ENCODE measurements at places on chromosomes 5 and 9. TPM values are rescaled to one million over a fixed set of nuclear protein-coding genes. Genes with fewer than 3 reads are reported as not detected.

DNA sequence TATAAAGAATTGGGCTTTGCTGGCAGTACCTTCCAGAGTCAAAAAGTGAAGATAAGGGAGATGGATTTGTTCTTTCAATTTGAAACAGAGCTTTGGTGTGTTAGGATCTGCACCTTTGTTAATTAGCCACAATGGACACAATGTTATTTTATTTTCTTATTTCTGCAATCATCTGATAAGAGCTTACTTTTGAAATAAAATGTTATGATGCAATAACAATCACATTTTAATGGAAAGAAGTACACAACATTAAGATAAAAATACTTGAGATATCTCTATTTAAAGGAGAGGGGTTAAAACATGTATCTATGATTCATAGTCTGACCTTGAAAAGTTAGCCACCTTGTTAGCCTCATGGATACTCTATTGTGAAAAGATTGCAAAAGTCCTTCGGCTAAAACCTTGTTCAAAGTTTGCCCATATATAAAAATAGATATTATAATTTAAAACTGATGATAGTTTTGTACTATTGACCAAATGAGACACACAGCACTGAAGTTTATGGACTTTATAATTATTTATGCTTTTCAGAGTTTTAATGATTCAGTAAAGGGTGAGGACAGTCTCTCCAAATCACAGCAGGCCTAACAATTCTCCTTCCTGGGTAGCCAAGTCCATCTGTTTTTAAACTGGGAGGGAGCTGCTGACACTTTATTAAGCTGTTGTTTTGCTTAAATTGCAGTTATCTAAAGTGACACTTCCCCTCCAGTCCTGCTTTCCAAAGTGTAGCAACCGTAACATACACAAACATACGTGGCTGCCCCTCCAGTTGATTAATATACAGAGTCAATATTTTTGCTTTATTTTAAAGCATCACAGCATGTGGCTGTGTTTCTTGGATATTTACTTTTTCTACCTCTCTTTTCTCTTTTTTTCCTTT, 47.6 kb upstream of the DAP start:
- no peak for DNase-seq
- no peaks in the 10 kb centered on the region for H3K27me3 ChIP-seq
- H3K4me1 ChIP-seq = no peaks in the 10 kb centered on the region

DNA sequence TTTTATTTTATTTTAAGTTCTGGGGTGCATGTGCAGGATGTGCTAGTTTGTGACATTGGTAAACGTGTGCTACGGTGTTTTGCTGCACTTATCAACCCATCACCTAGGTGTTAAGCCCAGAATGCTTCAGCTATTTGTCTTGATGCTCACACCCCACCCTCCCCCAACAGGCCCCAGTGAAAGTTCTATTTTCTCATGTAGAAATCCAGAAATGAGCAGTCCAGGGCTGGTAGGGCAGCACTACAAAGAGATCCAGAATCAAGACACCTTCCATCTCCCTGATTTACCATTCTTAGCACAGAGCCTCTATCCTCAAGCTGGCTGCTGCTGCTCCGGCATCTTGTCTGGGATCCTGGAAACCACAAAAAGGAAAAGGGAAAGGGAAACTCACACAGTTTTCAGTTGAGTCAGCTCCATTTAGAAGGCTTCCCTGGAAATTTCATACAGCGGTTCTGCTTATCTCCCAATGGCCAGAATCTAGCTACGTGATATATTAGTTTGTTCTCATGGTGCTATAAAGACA, 85.4 kb upstream of the SMARCA2 start:
- no peak overlapping the region for H3K27ac ChIP-seq
- H3K27me3 ChIP-seq = no peaks in the 10 kb centered on the region
- H3K4me3 ChIP-seq = no peak overlapping the region
- H3K4me1 ChIP-seq = no peaks in the 10 kb centered on the region
- DNase-seq = no peak

The CSF1R gene
- 7.6 TPM for total RNA-seq

DNA sequence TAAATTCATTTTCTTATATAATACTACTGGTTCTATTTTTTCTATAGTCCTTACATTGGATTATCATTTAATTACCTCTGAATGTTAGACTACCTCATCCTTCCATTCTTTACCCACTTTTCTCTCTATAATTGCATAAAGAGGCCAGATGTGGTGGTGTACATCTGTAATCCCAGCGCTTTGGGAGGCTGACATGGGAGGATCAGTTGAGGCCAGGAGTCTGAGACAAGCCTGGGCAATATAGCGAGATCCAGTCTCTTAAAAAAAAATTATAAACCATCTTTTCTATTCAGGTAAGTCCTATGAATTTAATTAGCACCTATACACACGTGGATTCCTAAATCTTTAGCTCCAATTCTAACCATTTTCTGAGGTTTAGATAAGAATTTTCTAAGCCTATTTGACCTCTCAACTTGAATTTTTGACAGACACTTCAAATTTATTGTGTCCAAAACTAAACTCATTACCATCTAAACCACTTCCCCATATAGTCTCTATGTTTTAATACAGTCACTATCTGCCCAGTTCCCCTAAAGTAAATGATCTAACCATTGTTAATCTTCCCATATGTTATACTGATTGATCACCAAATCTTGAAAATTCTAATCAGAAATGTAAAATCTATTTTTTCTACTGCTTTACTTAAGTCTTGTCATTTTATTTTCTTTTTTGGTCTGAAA, 33.0 kb upstream of the CHD1 start:
- no peak overlapping the region for H3K4me3 ChIP-seq
- H3K4me1 ChIP-seq = peaks cover 9% of the 10 kb centered on the region
- no peaks in the 10 kb centered on the region for H3K36me3 ChIP-seq
- no peak for DNase-seq

The DOK3 gene
- 3.3 TPM for total RNA-seq

GRCh38 chr5:53127107-53127506, 17.6 kb upstream of the MOCS2 start:
- H3K4me3 ChIP-seq = no peak overlapping the region
- H3K36me3 ChIP-seq = no peaks in the 10 kb centered on the region
- no peaks in the 10 kb centered on the region for H3K27me3 ChIP-seq
- no peaks in the 10 kb centered on the region for H3K4me1 ChIP-seq
- no peak overlapping the region for H3K27ac ChIP-seq

- no peak overlapping the region for H3K4me3 ChIP-seq
- H3K27me3 ChIP-seq = peaks cover 13% of the 10 kb centered on the region
- H3K36me3 ChIP-seq = no peaks in the 10 kb centered on the region
- H3K4me1 ChIP-seq = peaks cover 13% of the 10 kb centered on the region
Measured at GRCh38 chr5:154642499-154643245, 112.5 kb upstream of the LARP1 start.

GRCh38 chr5:158933494-158934318, 166.0 kb downstream of the EBF1 start:
- no peak overlapping the region for H3K27ac ChIP-seq
- no peak for DNase-seq
- H3K4me3 ChIP-seq = no peak overlapping the region
- H3K36me3 ChIP-seq = no peaks in the 10 kb centered on the region

DNA sequence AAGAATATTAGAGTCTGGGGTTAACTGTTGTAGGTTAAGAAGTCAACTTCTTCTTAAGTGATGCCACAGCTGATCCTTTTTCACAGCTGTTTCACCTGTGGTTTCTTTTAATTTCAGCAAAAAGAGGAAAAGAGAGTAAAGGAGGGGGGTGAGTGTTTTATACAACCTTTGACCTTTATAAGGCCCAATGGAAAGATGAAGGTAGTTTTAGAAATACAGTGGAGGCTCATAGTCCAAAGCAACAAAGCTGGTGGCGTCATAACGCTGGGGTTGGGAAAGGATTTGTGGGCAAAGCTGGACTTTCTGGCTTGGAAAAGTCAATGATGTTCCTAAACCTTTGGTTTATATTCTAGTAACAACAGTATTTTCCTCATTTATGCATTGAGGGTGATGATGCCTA, 49.5 kb downstream of the RCL1 start:
- DNase-seq = no peak
- H3K4me1 ChIP-seq = no peaks in the 10 kb centered on the region
- H3K36me3 ChIP-seq = peaks cover 4% of the 10 kb centered on the region
- no peak overlapping the region for H3K4me3 ChIP-seq
- no peak overlapping the region for H3K27ac ChIP-seq

The PCDHGA7 gene
- total RNA-seq = 0.28 TPM

The PHYKPL gene
- total RNA-seq = 33.5 TPM

The CLIC3 gene
- 13.6 TPM for total RNA-seq

The EIF4E1B gene
- 0.05 TPM for total RNA-seq

The CTSV gene
- 129 TPM for total RNA-seq

DNA sequence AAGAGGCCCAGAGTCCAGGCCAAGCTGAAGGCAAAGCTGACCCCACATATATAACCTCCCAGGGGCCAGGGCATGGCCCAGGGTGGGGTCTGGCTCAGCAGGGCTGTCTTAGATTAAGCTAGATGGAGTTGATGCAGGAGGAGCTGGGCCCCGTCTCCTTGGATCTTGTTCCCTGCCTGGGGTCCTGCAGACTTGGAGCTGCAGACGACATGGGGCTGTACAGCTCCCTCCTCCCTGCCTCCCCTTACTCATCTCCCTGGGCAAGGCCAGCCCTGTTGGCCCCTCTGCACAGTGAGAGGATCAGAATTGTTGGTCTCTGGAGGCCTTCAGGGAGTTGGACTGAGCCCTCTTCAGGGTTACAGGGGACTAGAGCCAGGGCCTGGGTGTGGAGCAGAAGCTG, 134.9 kb downstream of the RGS3 start:
- no peak overlapping the region for H3K27ac ChIP-seq
- no peaks in the 10 kb centered on the region for H3K27me3 ChIP-seq
- peaks cover 8% of the 10 kb centered on the region for H3K36me3 ChIP-seq
- no peak overlapping the region for H3K4me3 ChIP-seq

The CD274 gene
- 21.7 TPM for total RNA-seq

- no peak for DNase-seq
- peak overlapping the region; percentile 46 for H3K27ac ChIP-seq
- H3K4me3 ChIP-seq = no peak overlapping the region
- peaks cover 25% of the 10 kb centered on the region for H3K4me1 ChIP-seq
Measured at GRCh38 chr5:68396722-68397121, 181.2 kb downstream of the PIK3R1 start.

DNA sequence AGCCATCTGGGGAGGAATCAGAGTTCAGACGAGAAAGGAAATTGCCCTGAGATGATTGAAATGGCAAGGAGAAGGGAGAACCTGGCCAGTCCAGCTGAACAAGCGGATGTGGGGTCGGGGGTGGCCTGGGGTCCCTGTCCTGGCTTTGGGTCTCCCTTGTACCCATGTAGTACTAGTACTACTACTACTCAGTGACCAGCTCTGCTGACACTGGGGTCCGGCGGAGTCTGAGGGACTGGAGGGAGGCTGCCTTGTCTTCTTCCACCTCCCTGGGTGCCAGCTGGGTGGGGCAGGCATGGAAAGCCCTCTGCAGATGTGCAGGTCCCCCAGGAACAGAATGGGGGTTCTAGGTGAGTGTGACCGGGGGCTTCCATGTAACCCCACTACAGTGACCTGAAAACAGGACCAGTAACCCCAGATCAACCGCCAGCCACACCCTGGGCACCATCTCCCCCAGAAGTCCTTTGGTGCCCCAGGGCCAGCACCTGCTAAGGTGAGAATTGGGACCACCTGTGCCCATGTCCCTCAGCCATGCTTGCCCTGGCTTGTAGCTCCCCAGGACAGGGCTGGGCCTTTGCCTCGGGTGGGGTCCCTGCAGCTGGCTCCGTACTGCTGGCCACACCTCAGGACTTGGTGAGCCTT, 89.1 kb upstream of the COL5A1 start:
- peaks cover 18% of the 10 kb centered on the region for H3K27me3 ChIP-seq
- no peak overlapping the region for H3K27ac ChIP-seq
- H3K36me3 ChIP-seq = no peaks in the 10 kb centered on the region
- DNase-seq = no peak
- H3K4me3 ChIP-seq = no peak overlapping the region

The COL5A1 gene
- total RNA-seq = 7.6 TPM

GRCh38 chr5:67680099-67680498, 483.5 kb upstream of the CD180 start:
- no peak for DNase-seq
- no peaks in the 10 kb centered on the region for H3K36me3 ChIP-seq
- H3K4me3 ChIP-seq = no peak overlapping the region

DNA sequence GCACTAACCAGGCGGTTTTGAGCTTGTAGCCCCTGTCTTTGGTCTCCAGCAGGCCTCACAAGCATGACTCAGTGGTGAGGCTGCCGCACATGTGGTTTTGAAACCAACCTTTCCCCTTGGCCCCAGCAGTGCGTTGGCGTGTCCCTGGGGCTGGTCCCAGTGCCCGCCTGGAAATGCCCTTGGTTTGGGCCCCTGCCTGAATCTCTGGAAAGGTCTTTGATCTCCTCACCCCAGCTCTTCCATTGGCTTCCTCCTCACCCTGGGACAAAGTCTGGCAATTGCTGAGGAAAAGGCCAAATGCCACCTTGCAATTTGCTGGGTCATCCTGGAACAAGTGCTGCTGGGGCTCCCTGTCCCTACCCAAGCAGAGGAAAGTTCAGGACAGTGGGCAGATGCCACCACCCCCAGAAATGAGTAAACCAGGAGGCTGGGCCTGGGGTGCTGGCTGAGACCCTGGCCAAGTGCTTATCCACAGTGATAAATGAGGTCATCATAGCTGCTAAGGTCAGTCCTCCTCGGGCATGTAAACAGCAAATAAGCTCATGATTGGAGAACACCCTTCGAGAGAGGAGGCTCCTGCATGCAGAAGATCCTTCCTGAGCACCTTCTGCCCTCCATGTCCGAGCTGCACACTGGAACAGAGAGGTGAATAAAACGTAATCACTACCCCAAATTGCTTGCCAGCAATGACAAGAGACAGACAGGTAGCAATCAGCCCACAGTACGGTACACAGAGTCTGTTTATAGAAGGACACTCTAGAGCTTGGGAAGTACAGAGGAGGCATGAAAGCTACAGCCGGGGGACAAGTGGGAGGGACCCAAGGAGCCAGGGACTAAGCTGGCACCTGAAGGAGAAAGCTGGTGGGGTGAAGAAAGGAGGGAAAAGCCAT, 98.9 kb upstream of the CPEB4 start:
- peaks cover 4% of the 10 kb centered on the region for H3K4me1 ChIP-seq
- DNase-seq = no peak
- no peaks in the 10 kb centered on the region for H3K36me3 ChIP-seq
- no peak overlapping the region for H3K4me3 ChIP-seq

DNA sequence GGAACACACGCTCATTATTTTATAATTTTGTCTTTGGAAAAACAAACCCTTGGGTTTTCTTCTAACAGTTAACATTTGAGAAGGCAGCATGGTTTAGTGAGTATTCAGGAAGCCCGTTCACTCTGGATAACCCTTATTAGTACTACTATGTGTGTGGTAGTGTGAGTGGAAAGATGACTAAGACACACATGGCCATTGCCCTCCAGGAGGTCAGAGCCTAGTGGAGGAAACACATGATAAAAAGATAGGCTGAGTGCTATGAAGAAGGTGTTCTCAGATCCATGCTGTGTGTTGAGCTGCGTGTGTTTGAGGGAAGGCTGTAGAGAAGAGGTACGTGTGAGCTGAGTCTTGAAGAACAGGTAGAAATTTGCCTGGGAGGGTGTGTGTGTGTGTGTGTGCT, 8.4 kb downstream of the C5orf47 start:
- DNase-seq = no peak
- H3K36me3 ChIP-seq = no peaks in the 10 kb centered on the region
- no peak overlapping the region for H3K27ac ChIP-seq
- H3K4me3 ChIP-seq = no peak overlapping the region
- H3K4me1 ChIP-seq = no peaks in the 10 kb centered on the region
- H3K27me3 ChIP-seq = no peaks in the 10 kb centered on the region
